ENCODE measurements at places on chromosomes 2 and 18. TPM values are rescaled to one million over a fixed set of nuclear protein-coding genes. Genes with fewer than 3 reads are reported as not detected.

The CRYGD gene
- total RNA-seq = not detected

The WDFY1 gene
- total RNA-seq = 82.0 TPM

The SNORC gene
- 0.33 TPM for total RNA-seq

The CYTIP gene
- 0.71 TPM for total RNA-seq

DNA sequence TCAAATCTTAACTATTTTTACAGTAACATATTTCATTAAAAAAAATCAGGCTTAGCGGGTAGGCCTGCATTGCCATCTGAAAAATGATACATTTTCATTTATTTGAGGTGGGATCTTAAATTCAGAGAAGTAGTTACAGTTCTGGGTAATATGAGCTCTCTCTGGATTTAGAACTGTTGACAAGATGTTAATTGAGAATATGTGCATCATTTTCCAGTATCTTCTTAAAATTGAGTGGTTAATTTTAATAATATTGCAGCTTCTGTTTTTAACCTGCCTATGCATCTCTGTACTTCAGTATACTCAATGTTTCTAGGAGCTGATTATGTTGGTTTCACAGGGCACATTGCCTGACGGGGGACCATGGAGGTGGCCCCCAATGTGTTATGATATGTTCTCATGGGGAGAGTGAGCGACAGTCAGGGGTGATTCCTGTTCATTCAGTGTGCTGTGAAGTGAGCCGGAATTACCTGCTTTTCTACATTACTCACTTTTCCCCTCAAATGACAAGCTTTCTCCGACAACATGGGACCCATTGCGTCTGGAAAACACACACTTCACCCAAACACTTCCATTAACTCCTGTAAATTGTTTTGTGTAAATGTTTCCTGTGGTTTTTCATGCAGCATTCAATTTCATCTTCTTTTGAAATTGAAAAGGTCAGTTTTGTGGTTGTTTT lies 406.2 kb downstream of the MTX2 start:
- no peak overlapping the region for H3K4me3 ChIP-seq
- H3K27me3 ChIP-seq = no peaks in the 10 kb centered on the region
- no peak for DNase-seq
- no peaks in the 10 kb centered on the region for H3K4me1 ChIP-seq
- no peaks in the 10 kb centered on the region for H3K36me3 ChIP-seq
- no peak overlapping the region for H3K27ac ChIP-seq

DNA sequence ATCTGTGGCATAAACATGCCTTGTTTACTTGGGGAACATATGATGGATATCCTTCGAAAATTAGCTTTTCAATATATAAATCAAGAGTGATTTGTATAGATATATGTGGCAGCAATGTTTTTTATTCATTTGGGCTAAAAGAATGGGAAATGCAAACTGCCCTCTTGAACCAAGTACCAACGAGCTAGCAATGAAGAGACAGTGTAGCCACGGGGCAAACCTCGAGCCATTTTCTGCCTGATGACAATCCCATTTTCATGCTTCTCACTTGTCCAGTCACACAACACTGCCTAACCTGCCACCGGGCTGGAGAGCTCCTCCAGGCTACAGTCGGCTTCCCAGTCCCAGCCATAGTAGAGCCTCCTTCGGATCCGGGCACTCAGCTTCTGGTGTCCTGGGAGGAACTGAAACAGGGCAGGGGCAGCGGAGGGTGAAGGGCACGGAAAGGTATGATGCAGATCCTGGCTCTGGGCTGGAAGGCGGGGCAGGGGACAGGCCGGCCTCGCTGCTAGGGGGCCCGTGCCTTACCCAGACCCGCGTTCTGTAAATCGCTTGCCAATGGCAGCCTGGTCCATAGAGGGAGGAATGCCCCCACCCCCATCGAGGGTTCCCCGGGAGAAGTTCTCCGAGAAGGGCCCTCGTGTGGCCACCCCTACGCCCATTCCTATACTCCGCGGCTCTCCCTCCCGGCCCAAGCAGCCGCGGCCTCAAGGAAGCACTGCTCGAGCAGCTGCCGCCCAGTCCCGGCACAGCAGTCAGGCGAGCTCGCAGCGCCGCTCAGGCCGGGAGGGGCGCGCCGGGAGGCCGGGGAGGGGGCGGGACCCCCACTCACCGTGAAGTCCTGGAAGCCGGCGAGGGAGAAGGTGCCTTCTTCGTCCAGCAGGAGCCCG lies 552 bp downstream of the CNPPD1 start:
- no peaks in the 10 kb centered on the region for H3K36me3 ChIP-seq
- H3K27me3 ChIP-seq = no peaks in the 10 kb centered on the region
- peak overlapping the region; percentile 85 for H3K4me3 ChIP-seq
- peak; percentile 60 for DNase-seq
- peak overlapping the region; percentile 54 for H3K27ac ChIP-seq
- H3K4me1 ChIP-seq = 0 out of 2 replicates have a peak, but pooled peaks cover 5% of the 10 kb centered on the region

DNA sequence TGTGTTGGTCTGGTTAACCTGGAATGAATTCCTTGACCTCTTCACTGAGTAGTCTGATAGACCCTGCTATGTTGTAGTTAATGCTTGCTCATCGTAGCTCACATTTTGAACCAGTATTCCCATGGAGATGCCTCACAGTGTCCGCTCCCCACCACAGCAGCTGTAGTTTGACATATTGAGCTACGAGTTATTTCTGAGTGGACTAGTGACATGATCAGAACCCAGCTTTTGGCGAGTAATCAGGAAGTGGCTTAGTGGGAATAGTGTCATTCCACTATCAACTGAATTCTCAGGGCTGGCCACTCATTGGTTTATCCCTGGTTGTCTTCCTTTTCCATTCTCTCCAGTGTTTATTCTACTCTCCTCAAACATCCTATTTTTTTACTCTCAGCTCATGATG lies 102.7 kb downstream of the MYO1B start:
- H3K4me3 ChIP-seq = no peak overlapping the region
- no peaks in the 10 kb centered on the region for H3K27me3 ChIP-seq
- H3K36me3 ChIP-seq = peaks cover 51% of the 10 kb centered on the region
- H3K27ac ChIP-seq = no peak overlapping the region
- DNase-seq = no peak
